ENCODE measurements at places on chromosomes 2 and 18. TPM values are rescaled to one million over a fixed set of nuclear protein-coding genes. Genes with fewer than 3 reads are reported as not detected.
A peak's percentile ranks its signal among the peaks of the same experiment; 100 is the strongest.

FBLN7 gene
- total RNA-seq: 1.4 TPM

RAPGEF4 gene
- 4.7 TPM for total RNA-seq

GRCh38 chr2:144268036-144268678, 251.8 kb downstream of the ZEB2 start:
- DNase-seq: peak; percentile 86
- no peaks in the 10 kb centered on the region for H3K27me3 ChIP-seq
- H3K4me1 ChIP-seq: peaks cover 19% of the 10 kb centered on the region

CPO gene
- total RNA-seq: not detected

ACMSD gene
- not detected for total RNA-seq

GRCh38 chr2:41791523-41791922, 256.3 kb upstream of the PKDCC start:
- H3K4me3 ChIP-seq: no peak overlapping the region
- H3K36me3 ChIP-seq: no peaks in the 10 kb centered on the region
- no peak overlapping the region for H3K27ac ChIP-seq
- no peaks in the 10 kb centered on the region for H3K4me1 ChIP-seq
- no peaks in the 10 kb centered on the region for H3K27me3 ChIP-seq

TMEFF2 gene
- total RNA-seq: 1.5 TPM

HRH4 gene
- total RNA-seq: 0.17 TPM

DNA sequence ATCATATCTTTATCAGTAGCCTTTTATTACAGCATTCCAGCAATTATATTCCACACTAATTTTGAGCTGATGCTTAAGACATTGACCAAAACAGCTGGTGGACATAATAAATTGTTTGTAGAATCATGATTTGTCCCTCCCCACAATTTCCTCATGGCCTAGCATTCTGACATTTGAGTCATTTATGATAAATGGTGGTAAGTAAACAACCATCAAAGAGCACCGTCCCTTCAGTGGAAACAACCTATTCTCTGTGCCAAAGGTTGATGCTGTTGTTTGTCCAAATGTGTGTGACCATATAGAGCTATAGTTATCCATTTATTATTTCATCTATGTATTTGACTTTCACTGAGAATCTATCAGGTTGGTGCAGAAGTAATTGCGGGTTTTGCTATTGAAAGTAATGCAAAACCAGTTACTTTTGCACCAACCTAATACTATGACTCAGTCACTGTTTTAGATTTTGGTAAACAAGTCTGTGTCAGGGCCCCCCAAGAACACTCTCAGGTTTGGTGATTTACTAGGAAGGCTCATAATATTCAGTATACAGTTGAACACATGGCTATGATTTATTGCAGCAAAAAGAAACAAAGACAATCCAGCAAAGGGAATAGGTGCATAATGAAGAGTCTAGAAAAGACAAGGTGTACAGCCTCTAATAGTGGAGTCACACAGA, 608.7 kb upstream of the REG3G start:
- H3K4me3 ChIP-seq: no peak overlapping the region
- H3K27me3 ChIP-seq: no peaks in the 10 kb centered on the region
- DNase-seq: no peak
- no peaks in the 10 kb centered on the region for H3K4me1 ChIP-seq
- H3K36me3 ChIP-seq: no peaks in the 10 kb centered on the region
- H3K27ac ChIP-seq: no peak overlapping the region

DNA sequence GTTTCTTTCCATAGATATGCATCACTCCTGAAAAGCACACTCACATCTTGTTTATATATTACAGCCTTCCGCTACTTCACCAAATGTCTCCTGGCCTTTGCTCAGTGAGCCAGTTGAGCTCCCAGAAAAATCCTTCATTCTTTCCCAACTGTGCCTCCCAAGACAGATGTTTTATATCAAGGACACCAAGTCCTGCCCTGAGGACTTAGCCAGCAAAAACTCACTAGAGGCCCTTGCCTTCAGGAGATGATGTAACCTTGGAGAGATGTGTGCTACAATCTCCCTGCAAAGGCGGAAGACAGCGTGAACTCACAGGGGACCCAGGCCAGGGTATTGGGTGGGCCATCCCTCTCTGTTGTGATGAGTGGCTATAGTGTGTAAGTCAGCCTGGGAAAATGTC, 86.1 kb upstream of the CTAGE1 start:
- no peaks in the 10 kb centered on the region for H3K4me1 ChIP-seq
- H3K36me3 ChIP-seq: no peaks in the 10 kb centered on the region
- no peaks in the 10 kb centered on the region for H3K27me3 ChIP-seq
- H3K27ac ChIP-seq: no peak overlapping the region
- no peak overlapping the region for H3K4me3 ChIP-seq

DNA sequence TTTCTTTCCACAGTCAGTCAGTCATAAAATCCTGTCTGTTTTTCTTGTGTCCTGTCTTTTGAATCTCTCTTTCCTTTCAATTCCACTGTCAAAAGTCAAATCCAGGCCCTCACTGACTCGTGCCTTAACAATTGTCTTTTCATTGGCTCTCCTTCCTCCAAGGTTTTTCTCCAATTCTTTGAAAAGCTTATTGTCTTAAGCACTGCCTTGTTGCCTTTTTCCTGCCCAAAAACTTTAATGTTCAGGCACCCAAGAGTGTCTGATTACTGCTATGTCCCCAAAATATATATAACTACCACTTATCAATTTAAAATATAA, 13.9 kb upstream of the SULT1C4 start:
- no peaks in the 10 kb centered on the region for H3K4me1 ChIP-seq
- DNase-seq: no peak
- no peaks in the 10 kb centered on the region for H3K27me3 ChIP-seq
- no peak overlapping the region for H3K4me3 ChIP-seq
- H3K27ac ChIP-seq: no peak overlapping the region

DNA sequence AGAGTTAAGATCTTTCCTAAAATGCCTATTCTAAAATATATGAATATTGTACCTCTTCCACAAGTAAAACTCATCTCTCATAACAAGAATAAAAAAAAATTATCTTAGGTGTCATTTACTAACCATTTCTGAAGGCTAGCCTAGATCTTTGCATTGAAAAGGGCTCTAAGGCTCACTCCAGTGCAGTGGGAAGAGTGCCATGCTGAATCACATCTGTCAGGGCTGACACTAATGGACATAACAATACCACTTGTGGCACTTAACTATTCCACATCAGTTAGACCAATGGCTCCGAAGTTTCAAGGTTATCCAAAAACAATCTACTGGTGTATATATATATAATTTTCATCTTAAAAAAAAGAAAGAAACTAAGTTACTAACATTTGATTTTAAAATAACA, 130.2 kb downstream of the EXOC6B start:
- H3K4me3 ChIP-seq: no peak overlapping the region
- no peak for DNase-seq
- H3K36me3 ChIP-seq: no peaks in the 10 kb centered on the region
- H3K27ac ChIP-seq: no peak overlapping the region
- peaks cover 14% of the 10 kb centered on the region for H3K4me1 ChIP-seq
- no peaks in the 10 kb centered on the region for H3K27me3 ChIP-seq

DNA sequence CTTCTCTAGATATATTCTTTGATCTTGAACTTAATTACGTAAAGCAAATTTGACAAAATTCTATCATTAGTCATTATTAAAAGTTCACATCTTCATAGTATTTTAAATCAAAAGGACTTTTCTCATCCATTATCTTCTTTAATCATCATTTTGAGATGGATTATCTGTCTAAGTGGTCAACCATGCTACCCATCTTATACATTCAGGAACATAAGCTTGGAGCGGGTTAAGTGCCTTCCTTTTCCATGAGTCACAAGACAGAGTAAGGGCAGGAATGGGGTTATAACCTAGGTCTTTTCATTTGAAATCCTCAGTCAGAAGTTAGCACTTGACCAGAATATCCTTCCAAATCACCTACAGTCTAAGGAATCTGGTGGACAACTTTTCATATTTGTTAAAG, 297.1 kb downstream of the TCF4 start:
- H3K4me1 ChIP-seq: peaks cover 22% of the 10 kb centered on the region
- H3K4me3 ChIP-seq: no peak overlapping the region
- no peak for DNase-seq
- no peak overlapping the region for H3K27ac ChIP-seq
- no peaks in the 10 kb centered on the region for H3K36me3 ChIP-seq

DNA sequence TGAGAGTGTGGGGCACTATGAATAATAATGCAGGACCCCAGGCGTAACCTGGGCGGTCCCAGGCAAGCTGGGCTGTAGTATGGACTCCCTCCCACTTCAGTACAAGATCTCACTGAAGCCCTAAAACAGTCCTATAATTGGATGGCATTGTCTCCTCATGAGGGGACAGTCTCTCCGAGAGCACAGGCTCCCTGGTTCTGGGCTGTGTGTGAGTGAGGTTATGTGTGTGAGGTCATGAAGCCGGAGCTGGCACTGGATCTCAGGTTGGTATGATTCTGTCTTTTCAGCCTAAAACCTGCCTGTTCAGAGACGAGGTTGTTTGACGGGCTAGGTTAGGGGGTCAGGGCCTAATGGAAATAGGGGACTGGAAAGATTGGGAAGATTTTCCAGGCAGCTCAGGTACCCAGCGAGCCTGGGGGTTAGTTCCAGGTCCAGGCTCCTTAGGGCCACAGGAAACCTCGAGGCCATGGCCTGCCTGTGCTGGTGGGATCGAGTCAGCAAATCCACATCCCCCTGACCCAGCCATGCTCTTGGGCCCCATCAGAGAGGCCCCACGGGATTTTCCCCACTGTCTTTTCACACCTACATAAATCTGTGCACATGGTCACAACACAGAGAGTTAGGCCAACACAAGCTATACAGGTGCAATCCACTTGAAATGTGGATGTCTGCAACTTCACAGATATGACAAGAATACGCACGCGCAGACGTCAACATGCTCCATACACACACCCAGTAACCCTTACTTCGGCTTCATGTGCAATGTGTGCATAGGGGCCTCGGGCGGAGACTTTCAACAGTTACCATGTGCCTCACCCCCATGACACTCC, 94.8 kb downstream of the INHBB start:
- H3K27me3 ChIP-seq: peaks cover 52% of the 10 kb centered on the region
- DNase-seq: no peak

DNA sequence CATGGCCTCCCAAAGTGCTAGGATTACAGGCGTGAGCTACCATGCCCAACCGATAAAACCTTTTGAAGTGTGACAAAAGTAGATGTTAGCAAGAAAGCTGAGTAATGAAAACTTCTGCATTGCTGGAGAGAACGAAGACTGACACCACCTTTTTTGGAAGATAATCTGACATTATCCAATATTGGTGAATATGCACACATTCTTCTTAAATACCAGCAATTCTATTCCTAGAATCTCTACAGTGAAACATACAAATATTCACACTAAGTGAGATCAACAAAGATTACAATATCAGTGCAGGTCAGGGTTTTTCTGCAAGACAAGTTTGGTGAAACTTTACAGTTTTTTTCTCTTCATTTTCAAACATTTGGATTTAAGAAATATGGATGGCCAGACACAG, 7.8 kb downstream of the PIAS2 start:
- H3K4me3 ChIP-seq: no peak overlapping the region
- no peaks in the 10 kb centered on the region for H3K36me3 ChIP-seq
- DNase-seq: no peak
- no peaks in the 10 kb centered on the region for H3K27me3 ChIP-seq
- H3K4me1 ChIP-seq: peaks cover 52% of the 10 kb centered on the region

DNA sequence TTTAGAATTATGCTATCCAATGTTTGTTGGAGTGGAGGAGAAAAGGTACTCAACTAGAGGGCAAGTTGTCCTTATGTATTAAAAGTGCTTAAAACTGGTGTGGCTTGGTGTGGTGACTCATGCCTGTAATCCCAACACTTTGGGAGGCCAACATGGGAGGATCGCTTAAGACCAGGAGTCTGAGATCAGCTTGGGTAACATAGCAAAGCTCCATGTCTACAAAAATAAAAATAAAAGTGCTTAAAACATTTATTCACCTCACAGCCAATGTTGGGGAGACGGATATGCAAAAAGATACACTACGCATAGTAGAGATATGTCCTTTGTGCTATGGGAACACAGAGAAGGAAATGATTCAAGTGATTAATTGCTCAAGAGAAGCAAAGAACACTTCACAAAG, 19.3 kb upstream of the TNFAIP6 start:
- no peaks in the 10 kb centered on the region for H3K36me3 ChIP-seq
- no peak overlapping the region for H3K4me3 ChIP-seq
- DNase-seq: no peak

SLC38A11 gene
- total RNA-seq: not detected

ITPRIPL1 gene
- total RNA-seq: 9.3 TPM

RAB17 gene
- 26.9 TPM for total RNA-seq

GRCh38 chr2:23460228-23460627, 75.2 kb downstream of the KLHL29 start:
- peak; percentile 46 for DNase-seq
- no peaks in the 10 kb centered on the region for H3K36me3 ChIP-seq
- no peak overlapping the region for H3K27ac ChIP-seq
- no peaks in the 10 kb centered on the region for H3K27me3 ChIP-seq

RNF25 gene
- total RNA-seq: 22.1 TPM

CCDC74B gene
- total RNA-seq: 34.5 TPM

REG1B gene
- total RNA-seq: not detected

DNA sequence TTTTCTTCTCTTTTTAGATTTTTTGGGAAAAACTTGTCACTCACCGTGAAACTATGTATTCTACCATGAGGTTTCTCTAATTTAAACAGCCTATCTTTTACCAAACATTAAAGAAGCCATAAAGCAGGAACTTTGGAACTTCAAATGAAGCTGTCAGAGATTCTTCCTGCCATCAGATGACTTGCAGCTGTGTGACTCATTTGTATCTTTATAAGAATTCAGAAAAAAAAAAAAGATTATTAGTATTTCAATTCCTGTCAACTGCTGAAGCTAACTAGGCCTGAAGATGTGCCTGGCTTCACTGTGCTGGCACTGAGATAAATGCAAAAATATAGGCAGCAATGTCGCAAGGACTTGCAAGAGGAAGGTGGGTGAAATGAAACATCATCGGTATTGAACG, 1399.1 kb upstream of the PIK3C3 start:
- no peaks in the 10 kb centered on the region for H3K36me3 ChIP-seq
- no peaks in the 10 kb centered on the region for H3K4me1 ChIP-seq
- DNase-seq: no peak
- H3K4me3 ChIP-seq: no peak overlapping the region
- no peak overlapping the region for H3K27ac ChIP-seq
- no peaks in the 10 kb centered on the region for H3K27me3 ChIP-seq

KCNG2 gene
- total RNA-seq: not detected

DNA sequence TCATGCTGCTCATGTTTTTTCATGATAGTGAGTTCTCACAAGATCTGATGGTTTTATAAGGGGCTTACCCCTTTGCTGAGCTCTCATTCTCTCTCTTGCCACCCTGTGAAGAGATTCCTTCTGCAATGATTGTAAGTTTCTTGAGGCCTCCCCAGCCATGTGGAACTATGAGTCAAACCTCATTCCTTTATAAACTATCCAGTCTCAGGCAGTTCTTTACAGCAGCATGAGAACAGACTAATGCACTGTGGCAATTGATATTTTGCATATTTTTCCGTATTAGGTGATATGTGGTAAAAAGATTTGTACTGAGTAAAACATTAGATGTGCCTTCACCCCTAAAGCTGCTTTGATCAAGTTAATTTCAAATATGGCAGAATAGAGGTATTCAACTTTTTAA, 48.8 kb downstream of the RAB27B start:
- no peaks in the 10 kb centered on the region for H3K4me1 ChIP-seq
- no peak for DNase-seq
- H3K27me3 ChIP-seq: no peaks in the 10 kb centered on the region
- no peaks in the 10 kb centered on the region for H3K36me3 ChIP-seq
- H3K4me3 ChIP-seq: no peak overlapping the region
